ENCODE measurements at places on chromosomes 6 and 20. TPM values are rescaled to one million over a fixed set of nuclear protein-coding genes. Genes with fewer than 3 reads are reported as not detected.

DNA sequence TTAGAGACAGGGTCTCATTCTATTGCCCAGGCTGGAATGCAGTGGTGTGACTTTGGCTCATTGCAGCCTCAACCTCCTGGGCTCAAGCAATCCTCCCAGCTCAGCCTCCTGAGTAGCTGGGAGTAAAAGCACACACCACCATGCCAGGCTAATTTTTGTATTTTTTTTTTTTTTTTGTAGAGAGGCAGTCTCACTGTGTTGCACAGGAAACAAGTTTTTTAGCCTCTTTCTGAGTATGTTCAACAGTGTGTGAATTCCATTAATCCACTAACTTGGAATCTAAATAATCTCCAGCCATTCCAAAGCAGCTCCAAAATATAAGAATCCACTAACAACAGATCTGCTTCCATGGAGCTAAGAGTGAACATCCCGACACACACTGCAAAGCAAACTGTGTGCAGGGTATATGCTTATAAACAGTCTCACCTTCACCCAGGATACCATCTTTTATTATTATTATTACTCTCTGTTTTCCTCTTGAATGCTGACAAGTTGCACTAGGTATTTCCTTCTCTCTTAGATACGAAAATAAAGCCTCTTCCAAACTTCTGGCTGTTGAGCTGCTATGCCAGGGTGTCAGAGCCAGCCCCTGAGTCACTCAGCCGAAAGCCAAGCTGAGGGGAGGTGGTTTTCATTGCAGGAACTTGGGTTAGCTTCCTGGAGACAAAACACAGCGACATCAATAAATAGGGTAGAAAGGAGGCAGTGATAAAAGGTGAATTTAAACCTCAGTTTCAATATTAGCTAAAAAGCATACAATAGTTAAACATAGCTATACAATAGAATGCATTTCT, 264.9 kb downstream of the HIVEP2 start:
- DNase-seq = no peak

Gene ALDH8A1
- polyA plus RNA-seq = 1.1 TPM

DNA sequence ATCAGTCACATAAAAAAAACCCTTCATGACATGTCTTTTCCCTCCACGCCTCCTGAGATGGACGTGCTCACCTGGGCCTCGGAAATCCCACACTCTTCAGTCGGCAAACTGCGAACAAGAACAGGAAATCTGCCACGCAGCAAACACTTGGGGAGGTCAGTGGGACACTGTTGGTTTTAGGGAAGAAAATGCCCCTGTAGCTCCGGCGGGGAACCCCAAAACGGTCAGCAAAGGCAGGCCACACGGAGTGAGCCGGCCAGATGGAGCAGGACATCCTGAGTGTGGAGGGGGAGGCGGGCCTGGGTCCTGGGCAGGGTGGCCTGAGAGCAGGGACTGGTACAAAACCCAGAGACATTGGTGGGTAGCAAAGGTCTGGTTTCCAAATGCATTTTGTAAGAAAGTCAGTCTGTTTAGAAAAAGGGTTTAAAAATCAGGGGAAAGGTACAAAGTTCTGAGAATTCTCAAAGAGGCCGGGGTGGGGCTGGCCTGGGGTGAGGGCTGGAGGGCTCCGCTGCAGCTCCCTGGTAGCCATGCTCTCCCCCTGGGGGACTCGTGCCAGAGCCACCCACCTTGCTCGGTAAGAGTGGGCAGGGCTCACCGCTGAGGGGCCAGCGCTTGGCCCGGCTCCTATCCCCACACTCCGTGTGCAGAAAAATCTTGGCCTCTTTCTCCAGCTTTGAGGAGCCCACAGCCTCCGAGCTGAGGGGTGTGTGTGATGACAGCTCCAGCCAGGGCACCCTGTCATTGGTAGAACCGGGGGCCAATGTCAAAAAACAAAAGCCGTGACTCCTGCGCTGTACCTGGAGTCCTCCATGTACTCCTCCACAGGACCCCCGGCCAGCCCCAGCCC, 5.2 kb downstream of the SLC2A4RG start:
- DNase-seq = no peak

Gene IPCEF1
- polyA plus RNA-seq = 3.4 TPM

Gene TSPO2
- 0.54 TPM for polyA plus RNA-seq

Gene TMC2
- polyA plus RNA-seq = 0.17 TPM

Gene TNF
- 0.25 TPM for polyA plus RNA-seq

DNA sequence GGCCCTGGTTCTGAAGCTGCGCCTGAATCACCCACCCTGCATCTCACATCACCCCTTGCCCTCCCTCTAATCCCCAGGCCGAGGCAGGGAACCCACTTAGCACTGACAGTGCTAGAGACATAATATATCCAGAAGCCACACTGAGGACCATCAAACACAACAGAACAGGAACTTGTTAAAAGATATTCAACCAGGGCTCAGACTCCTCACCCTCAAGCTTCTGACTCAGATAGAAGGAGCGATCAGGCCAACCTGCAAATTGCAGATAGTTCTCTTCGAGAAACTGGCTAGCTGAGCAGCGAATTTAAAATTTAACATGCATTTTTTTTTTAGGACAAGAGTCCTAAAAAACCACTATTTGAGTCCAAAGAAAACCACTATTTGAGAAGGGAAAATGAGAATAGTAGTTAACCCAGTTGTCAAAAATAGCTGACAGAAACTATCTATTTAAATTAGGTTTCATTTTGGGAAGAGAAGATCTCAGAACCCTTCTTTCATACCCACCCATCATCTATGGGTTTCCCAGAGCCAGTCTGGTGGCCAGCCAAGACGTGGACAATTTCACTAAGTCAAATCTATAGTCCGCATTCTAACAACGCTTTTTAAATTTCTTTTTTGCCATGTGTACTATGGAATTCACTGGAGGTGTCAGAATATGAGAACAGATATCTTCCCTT, 95.6 kb downstream of the OPRM1 start:
- no peak for DNase-seq

Gene COMMD7
- polyA plus RNA-seq = 57.9 TPM

Measured in right lung (tissue), 10 donors.